Fibroblast of skin of left quadriceps (primary cell): ENCODE measurements at places on chromosomes 5 and 9.
A peak's percentile ranks its signal among the peaks of the same experiment; 100 is the strongest.

DNA sequence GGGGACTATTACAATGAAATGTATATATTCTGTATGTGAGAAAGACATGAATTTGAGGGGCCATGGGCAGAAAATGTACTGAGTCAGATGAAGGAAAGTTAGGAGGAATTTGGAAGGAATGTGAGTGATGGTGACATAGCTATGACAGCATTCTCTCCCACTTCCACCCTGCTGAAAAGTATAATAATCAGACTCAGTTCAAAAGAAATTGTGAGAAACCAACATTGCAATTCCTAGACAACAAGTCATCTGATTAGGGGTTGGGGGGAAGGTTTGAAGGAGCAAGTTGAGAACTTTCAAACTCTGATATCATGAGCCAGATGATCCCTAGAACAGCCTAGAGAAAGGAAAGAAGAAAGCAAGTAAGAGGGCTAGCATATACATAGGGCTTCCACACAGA is 370.6 kb downstream of the DMRTA1 start:
- DNase-seq: peak; percentile 48

DNA sequence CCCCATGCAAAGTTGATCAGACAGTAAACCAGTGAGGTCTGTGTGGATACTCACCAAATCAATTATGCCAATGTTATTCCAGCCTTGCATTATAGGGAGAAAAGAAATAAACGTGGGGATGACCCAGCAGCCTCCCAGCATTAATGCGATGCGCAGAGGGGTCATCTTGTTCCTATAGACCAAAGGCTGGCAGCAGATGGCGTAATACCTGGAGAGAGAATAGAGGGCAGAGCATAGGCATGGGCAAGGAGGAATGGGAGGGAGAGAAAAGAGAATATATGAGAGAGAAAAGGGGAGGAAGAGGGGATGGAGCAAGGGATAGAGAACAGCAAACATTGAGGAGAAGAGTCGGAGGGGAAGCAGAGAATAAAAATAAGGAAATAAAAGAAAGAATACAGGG is 131.2 kb downstream of the HTR4 start:
- no peak for DNase-seq

GRCh38 chr9:114889802-114890224 is 40.6 kb downstream of the TNFSF8 start:
- DNase-seq: no peak

GRCh38 chr9:125707472-125707804 is 430 bp upstream of the MAPKAP1 start:
- no peak for DNase-seq

GRCh38 chr5:159217236-159217635 is 7.9 kb upstream of the RNF145 start:
- no peak for DNase-seq

GRCh38 chr5:139751236-139751635 is 44.4 kb upstream of the PSD2 start:
- no peak for DNase-seq

GRCh38 chr9:82363682-82364081 is 375.1 kb downstream of the SPATA31D1 start:
- DNase-seq: no peak

- no peak for DNase-seq
Observed at GRCh38 chr5:17123010-17123409, 94.4 kb upstream of the BASP1 start.

- peak; percentile 41 for DNase-seq
Observed at GRCh38 chr5:89842531-89842930, 567.0 kb downstream of the CETN3 start.

GRCh38 chr9:22067196-22067595 is 58.1 kb upstream of the CDKN2B start:
- DNase-seq: no peak

DNA sequence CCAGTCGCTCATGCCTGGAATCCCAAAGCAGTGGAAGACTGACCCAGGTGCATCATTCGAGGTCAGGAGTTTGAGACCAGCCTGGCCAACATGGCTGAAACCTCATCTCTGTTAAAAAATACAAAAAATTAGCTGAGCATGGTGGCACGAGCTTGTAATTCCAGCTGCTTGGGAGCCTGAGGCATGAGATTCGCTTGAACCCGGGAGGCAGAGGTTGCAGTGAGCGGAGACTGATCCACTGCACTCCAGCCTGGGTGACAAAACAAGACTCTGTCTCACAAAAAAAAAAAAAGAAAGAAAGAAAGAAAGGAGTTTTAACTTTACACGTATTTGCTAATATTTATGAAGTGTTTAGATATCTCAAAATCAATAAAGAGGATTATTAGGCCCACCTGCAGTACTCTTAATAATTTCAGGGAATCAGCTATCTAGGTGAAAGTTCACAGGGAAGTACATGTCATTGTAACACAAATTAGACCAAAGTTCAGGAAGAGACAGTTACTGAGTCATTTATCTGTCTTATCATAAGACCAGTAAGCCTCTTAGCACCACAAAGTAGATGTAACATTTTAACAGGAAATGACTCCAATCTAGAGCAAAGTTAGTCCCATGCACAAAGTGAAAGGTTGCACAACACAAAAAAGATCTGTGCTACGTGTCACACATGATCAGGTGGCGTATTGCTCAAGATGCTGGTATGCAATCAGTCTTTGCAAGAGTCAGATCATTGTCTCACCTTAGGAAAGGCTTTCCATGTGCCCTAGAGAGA is 34.1 kb upstream of the PLIN2 start:
- DNase-seq: peak; percentile 76

- no peak for DNase-seq
Observed at GRCh38 chr9:124010665-124011321, 775 bp upstream of the LHX2 start.

DNA sequence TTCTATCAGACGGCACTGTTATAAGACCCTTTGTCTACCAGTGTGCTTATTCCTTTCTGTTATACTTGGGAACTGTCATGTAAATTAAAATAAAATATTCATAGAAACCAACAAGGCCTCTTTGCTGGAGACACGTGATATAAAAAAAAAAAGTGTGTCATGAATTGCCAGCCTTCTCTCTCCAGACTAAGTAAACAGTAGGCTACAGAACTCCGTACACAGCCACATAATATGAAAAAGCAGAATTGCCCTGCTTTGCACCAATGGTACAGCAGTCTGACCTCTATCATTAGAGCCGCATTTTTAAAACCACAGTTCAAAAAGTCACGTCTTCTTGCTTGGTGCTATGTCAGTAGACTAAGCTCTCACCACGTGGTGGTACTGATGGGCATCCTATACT is 231.3 kb downstream of the SEMA5A start:
- no peak for DNase-seq

GRCh38 chr5:132473019-132473531 is 17.5 kb downstream of the IRF1 start:
- DNase-seq: no peak

DNA sequence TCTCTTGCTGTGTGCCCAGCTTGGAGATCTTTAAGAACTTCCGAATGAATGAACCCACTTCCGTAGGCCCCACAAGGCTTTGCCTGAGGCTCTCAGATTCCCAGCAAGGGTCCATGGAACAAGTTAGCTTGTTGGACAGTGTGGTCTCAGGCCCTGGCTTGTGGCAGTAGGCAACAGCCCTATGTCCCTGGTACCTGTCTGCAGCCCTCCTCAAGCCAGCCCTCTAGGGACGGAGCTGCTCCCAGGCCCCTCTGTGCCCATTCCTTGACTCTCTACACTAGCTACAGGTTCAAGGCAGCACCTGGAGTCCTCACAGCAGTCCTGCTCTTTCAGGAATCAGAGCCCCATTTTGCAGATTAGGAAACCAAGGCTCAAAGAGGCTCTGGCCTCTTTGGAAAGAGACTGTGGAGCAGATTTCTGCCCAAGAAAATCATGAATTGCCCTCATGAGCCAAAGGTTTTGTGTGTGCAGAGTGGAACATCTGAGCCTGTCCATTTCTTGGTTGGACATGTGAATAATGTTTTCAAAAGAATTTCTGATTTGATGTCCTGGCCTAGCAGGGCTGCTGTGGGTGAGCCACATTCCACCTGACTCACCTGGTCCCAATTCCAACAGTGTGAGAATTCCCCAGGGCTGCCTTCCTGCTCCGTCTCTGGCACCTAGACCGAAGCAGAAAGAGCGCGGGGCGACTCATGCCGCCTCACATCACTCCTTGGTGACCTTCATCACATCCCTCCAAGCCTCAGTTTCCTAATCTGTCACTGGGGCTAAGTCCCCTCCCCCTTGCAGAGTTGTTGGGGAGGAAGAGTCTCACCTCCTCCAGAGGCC is 131.7 kb downstream of the BARX1 start:
- DNase-seq: no peak

- DNase-seq: no peak
Observed at GRCh38 chr5:65722575-65723403, 784 bp downstream of the NLN start.

DNA sequence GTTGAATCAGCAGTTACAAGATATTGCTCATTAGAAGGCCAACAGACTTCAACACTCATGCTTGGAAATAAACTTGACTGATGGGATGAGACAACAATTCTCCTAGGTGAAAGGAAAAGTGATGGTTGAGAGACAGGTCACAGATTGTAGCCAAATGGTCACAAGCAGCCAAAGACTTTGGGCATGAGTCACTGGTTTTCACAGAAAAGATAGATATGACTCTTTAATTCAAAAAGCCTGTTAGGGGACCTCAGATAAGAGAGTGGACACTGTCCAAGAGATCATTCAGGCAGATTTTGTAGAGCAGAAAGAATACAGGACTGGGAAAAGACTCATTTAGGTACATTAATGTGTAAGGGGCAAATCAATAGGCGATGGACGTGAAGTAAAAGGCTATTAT is 982.5 kb downstream of the MAT2B start:
- DNase-seq: no peak

GRCh38 chr5:38424148-38425060 is 132.0 kb downstream of the LIFR start:
- no peak for DNase-seq

- DNase-seq: no peak
Observed at GRCh38 chr5:95068289-95068910, 216.5 kb downstream of the MCTP1 start.

DNA sequence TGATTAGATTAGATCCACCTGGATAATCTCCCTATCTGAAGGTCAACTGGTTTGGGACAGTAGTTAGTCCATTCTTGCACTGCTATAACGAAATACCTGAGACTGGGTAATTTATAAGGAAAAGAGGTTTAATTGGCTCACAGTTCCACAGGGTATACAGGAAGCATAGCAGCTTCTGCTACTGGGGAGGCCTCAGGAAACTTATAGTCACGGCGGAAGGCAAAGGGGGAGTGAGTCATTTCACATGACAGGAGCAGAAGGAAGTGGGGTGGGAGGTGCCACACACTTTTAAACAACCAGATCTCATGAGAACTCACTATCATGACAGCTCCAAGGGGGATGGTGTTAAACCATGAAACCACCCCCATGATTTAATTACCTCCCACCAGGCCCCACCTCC is 9.9 kb downstream of the C9orf40 start:
- no peak for DNase-seq

DNA sequence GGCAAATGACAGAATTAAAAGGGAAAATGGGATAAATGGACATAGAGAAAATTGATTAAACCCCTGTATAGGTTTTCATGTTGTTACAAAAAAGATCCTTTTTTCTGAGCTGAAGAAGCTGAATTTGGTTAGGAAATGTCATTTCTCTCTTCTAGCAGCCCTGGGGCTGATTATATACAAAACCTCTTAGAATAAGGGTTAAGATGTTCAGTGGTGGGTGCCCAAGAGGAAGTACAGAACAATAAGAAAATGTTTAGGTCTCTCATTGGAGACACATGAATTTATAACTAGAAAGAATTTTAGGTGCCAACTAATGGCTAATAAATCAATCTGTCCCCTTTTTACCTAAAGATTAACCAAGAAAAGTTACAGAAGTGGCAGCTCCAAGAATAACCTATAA is 14.2 kb downstream of the ABHD17B start:
- DNase-seq: no peak

DNA sequence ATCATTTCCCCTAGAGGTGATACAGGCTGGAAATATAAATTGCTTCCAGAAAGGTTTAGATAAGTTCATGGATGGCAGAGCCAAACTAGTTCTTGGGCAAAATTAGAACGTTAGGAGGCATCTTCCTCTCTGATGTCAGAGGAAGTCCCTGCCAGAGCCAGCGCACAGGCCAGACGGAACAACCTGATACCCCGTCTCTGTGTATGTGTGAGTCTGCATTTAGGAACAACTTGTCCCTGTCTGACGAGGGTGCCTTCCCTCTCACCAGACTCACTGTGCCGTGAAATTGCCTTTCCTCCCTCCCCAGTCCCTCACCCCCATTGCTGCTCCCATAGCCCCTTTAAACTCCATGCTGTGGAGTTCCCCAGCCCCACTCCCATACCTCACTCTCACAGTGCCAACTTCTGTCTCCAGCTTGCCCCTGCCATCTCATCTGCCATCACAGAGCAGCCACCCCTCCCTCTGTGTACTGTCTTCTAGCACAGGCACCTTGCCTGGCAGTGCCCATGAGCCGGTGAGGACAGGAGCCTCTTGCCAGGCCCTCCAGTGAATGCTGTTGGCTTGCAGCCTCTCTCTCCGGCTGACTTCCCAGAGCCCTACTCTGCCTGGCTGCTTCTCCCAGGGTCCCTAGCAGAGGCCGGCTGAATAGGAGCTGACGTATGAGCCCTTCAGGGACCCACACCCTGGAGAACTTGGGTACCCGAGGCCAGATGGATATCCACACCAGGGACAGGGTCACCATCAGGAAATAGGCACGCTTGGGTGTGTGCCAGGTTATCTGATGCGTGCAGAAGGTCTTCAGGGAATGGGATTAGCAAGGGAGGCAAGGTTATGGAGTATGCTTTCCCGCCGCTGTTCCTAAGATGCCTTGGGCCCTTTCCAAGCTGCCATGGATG is 26.7 kb downstream of the UNC5A start:
- no peak for DNase-seq

DNA sequence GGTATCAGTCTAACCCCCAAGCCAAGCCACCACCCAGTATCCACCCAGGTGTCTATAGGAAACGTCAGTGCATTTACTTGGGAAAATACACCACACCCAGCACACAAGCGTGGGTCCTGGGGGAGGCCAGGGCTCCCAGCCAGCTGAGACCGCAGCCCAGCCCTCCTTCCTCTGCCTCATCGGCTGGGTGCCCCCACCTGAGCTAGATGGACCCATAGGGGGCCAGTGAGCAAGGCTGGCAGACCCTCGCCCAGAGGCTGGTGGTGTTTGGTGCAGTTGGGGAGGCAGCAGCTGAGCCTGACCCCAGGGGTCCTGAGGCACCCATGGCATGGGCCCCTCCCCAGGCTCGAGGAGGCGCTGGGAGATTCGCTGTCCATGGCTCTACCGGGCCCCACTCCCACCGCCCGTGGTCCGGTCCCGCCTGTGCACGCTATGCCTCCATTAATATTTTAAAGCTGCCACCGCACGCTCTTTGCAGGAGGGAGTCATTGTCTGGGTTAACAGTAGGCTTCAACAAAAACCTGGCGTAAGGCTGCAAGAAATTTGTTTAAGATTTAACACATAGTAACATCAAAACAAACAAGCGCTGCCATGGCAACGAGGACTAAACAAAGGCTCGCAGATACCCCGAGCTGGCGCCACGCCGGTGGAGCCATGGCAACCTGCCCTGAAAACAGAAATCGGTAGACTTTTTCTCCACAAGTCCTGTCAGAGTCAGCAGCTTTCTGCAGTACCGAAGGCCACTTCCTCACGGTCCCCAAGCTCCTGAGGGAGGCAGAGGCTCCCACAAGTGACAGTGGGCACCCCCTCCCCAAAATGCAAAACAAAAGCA is 20.6 kb downstream of the TPPP start:
- DNase-seq: peak; percentile 29
